Stimulated activated CD8-positive, alpha-beta memory T cell treated with anti-CD3 and anti-CD28 coated beads, Interleukin-15, amount 100 ng/mL, for 1 hour (primary cell): ENCODE measurements at places on chromosomes 2 and 18.

DNA sequence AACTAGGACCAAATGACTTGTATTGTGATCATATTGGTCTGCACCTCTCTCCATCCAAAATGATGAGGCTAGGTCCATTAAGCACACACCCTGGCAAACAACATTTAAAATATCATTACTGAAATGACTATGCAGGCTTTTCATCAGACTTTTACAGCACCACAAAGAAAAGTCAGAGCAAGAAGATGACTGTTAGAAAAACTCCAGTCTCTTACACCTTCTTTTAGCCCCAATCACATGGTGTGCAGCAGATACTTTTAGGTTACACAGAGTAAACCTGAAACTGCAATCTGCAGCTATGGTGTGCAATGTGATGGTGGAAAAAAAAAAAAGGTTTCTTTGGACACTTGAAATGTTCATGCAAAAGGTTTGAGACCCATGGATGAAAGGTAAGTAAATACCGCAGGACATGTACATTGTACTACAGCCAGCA lies 5.4 kb upstream of the POLI start:
- DNase-seq: no peak

- DNase-seq: no peak
These were observed 137.0 kb downstream of the LRP2 start for GRCh38 chr2:169225233-169225750.

DNA sequence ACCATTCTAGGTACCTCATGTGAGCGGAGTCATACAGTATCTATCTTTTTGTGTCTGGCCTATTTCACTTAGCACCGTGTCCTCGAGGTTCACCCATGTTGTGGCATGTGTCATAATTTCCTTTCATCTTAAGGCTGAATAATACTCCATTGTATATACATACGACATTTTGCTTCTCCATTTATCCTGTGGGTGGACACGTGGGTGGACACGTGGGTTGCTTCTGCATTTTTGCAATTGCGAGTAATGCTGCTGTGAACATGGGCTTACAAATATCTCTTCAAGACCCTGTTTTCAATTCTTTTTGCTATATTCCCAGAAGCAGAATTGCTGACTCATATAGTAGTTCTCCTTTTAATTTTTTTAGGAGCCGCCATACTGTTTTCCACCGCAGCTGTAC lies 243.6 kb upstream of the EPAS1 start:
- DNase-seq: no peak

DNA sequence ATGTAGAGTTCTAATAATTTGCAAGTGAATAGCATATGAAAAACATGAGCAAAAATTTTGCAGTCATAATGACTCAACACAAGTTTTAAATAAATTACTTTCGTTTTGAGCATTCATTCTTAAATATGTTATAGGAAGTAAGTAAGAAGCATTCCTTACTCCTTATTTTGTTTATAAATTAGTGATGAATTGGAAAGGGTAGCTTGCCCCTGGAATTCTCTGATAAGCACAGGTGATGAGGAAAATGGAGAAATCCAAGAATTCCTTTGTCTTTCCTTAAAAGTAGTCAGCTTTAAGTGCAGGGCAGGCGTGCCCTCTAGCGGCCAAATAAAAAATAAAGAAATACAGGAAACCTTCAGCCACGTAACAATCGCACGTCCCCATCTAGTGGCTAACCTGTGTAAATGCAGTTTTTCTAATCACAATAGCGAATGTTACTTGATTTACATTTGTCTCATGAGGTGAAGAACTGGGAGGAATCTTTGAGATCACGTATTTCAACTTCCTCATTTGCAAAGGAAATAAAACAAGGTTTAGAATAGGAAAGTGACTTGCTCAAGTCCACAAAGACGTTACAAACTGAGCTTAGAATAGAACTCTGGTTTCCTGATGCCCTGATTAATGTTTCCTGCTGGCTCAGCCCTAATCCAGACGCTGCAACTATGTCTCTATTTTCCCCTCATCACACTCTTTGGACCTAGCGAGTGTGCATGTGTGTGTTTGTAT lies 47.2 kb upstream of the ZNG1B start:
- DNase-seq: peak; percentile 41

- no peak for DNase-seq
These were observed 68.3 kb downstream of the SPTBN1 start for GRCh38 chr2:54524226-54524991.

GRCh38 chr2:97740590-97741182 lies 27.3 kb downstream of the ZAP70 start:
- no peak for DNase-seq

DNA sequence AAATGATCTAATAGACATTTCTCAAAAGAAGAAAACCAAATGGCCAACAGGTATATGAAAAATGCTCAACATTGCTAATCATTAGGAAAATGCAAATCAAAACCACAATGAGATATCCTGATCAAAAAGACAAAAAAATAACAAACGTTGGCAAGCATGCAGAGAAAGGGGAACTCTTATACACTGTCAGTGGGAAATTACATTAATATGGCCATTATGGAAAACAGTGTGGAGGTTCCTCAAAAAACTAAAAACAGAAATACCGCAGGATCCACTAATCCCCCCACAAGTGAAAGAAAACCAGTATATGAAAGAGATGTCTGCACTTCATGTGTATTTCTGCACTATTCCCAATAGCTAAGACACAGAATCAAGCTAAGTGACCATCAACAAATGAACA lies 57.7 kb upstream of the CTIF start:
- no peak for DNase-seq

GRCh38 chr2:72211350-72211749 lies 63.7 kb upstream of the CYP26B1 start:
- DNase-seq: no peak

GRCh38 chr2:181785691-181786344 lies 105.5 kb upstream of the NEUROD1 start:
- no peak for DNase-seq

- DNase-seq: no peak
These were observed 30.5 kb downstream of the LAMA3 start for GRCh38 chr18:23719634-23720201.

- no peak for DNase-seq
These were observed 170.5 kb downstream of the FTCDNL1 start for GRCh38 chr2:199680482-199680881.

- DNase-seq: no peak
These were observed 126.7 kb upstream of the ARL4C start for GRCh38 chr2:234623521-234623991.

GRCh38 chr18:75635096-75635495 lies 207.6 kb upstream of the SMIM21 start:
- DNase-seq: no peak

GRCh38 chr18:48804856-48805610 lies 145.7 kb downstream of the SMAD7 start:
- DNase-seq: no peak

GRCh38 chr2:187445051-187445450 lies 3.0 kb downstream of the CALCRL start:
- DNase-seq: no peak

DNA sequence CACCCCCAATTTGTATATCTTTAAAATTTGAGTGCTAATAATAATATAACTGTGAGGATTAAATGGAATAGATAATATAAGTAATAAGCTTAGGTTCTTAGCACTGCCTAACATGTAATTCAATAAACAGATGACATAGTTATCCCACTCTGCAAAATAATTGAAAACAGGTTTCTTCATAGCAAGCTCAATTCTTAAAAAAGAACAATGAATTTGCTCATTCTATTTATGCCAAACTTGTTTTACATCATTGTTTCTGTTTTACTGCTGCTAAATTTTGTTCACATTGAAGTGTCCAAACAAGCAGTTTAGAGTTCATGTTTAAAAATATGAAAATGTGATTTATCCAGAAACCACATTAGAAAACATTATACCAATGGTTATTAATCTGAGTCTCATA lies 217.0 kb downstream of the MBD5 start:
- DNase-seq: no peak

- DNase-seq: no peak
These were observed 305.0 kb downstream of the PTH2R start for GRCh38 chr2:208711598-208711997.

DNA sequence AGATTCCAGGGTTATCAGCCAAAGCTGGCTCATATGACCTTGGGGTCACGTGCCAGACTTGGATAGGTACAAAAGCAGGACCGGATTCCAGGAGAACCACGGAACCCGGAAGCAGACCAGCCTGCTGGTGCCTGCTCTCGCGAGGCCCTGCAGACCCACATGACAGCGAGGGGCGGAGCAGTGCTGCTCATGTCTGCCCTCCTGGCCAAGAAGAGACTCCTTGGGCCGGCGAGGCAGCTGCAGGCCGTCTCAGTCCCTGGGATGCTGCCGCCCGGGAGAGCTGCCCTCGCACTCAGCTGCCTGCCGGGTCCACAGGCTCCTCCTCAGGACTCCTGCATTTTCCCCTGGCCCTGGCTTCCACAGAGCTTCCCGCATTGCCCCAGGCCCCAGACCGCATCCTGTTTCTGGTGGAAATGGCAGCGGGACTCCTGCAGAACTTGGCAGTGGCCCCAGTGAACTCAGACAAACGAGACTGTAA lies 739.5 kb downstream of the SOCS6 start:
- DNase-seq: no peak

DNA sequence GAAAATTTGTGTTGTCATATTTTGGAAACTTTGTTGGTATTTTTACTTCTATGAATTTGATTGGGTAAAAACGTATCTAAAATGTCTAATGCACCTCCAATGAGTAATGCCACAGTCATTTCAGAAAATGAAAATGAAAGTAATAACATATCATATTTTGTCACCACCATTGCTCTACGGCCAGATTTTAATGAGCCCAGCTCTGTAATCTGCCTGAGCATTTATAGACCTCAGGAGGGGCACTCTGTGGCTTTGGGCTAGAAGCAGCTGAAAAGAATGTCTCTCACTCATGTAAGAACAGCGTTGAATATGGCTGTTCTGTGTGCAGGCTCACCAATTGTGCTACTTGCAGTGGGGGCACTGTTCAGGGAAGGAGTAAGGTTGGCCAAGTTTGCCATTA lies 32.7 kb upstream of the ABCA12 start:
- DNase-seq: no peak

DNA sequence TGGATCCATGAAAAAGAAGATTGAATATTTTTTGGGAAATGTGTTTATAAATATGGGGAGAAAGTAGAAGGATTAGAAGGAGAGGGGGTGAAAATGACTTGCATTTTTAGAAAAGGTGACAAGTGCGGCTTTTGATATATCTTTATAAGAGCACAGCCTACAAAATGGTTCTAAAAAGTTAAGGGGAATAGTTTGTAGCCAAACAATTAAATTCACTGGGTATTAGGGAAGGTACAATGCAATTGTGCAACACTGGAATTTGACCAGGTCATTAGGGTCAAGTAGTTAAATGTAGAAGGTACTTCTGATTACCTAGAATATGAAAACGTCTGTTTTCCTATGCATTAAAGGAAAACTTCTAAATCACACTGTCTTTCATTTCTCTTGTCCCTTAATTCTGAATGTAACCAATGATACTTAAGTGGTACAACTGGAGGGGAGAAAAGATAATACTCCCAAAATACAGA lies 44.5 kb upstream of the SERTAD2 start:
- DNase-seq: no peak

GRCh38 chr2:173909846-173910245 lies 55.3 kb downstream of the SP3 start:
- DNase-seq: no peak

DNA sequence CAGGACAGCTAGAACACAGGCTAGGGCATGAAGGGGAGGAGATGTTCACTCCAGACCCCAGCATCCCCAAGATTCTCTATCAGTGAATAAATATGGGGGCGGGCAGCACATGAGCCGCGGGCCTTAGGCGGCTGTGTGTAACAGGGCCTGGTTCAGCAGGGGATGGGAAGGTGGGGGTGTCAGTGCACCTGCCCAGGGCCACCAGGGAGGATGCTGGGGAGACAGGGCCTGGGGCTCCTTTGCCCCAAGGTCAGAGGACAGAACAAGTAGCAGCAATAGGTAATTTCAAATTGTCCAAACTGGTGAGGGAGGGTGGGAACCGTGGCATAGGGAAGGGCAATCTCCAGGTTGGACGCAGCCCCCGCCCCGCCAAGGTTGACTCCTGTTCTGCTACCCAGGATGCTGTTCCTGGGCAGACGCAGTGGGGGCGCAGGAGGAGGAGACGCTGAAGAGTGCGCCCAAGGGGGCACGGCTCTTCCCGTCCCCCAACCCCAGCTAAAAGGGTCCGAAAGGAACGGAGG lies 16.2 kb downstream of the CYP26B1 start:
- no peak for DNase-seq

DNA sequence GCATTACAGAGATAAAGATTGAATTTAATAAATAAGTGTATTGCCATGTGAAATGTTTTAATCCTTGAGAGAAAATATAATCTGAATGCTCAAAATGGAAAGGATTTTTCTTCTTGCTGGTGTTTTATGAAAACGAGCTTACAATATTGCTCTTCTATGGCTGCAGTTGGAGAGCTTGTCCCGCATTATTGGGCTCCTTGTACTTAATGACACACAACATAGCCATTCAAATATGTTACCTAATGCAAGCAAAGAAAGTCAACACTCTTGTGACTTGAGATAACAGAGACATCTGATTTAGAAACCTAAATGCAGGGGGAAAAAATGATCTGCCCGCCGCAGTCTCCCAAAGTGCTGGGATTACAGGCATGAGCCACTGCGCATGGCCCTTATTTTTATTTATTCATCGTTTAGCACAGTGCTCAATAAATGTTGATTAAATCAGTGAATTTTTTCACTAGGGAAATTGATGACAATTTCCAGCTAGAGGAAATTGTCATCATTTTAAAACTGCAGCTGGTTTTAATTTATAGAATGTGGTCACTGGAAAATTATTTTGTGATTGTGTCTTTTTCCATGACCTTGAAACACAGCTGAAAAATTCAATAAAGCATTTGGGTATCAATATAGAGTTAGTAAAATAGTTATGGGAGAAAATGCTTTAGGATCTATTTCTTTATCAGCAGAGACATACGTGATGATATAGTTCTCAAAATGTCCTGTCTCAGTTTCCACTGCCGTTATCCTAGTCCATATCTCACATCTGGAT lies 2.4 kb upstream of the PRKD3 start:
- no peak for DNase-seq

GRCh38 chr18:13983506-13983905 lies 68.2 kb upstream of the MC2R start:
- DNase-seq: no peak

- DNase-seq: no peak
These were observed 155.8 kb downstream of the PTPRM start for GRCh38 chr18:7722955-7723354.

GRCh38 chr2:125006676-125007075 lies 981.6 kb downstream of the CNTNAP5 start:
- DNase-seq: no peak

DNA sequence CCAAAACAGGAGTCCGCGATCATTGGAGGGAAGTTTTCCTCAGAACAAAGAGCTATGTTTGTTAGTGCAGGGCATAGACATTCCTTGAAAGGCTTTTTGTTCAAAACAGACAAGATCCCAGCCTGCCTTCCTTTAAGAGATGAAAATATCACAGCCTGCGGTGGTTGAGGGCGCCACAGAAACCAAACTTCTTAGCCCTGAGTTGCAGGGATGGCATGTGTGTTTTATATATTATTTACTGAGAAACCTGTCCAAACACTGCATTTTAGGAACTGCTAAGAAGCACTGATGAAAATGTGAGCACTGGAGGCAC lies 57.5 kb upstream of the TMEM178A start:
- no peak for DNase-seq

- DNase-seq: no peak
These were observed 3.7 kb upstream of the MTCL1 start for GRCh38 chr18:8701546-8702118.
